Activated gamma-delta T cell treated with anti-CD3 and anti-CD28 coated beads, Interleukin-2, amount 50 U/mL, for 16 hours (primary cell): ENCODE measurements at places on chromosomes 2 and 18.

DNA sequence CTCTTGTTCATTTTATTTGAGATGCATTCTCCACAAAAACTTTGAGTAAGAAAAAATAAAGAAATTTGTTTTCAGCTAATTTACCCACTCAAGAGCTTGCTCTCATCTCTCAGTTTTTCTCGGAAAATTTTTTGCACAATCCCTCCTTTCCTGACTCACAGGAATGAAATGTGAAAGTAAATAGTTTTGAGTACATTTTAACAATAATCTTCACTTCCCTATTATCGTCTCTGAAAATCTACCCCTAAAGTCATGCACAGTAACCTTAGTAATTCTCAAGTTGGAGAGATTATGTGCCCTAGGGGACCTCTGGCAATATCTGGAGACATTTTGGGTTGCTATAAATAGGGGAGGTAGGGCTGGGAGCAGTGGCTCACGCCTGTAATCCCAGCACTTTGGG, 2.6 kb downstream of the CYB5A start:
- no peak for DNase-seq

- DNase-seq = no peak
Observed at GRCh38 chr2:236262238-236262637, 2.0 kb downstream of the ASB18 start.

- DNase-seq = no peak
Observed at GRCh38 chr2:215136669-215137328, 1.6 kb downstream of the ABCA12 start.

DNA sequence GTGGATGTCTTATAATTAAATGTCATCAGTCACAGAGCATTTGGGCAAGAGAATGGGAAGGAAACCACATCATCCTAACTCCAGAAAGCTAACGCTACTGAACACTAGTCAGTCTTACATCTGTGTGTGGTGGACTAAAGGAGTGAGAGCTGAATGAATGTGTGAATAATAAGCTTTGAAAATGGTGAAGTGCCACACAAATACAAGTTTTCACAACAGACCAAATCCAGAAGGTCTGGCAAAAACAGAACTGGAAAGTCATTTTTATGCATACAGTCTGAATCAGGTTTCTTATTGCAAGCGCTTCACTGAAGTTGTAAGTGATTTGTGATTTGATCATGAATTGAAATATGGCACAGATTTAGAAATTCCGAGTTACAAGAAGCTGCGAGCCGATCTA, 175.7 kb downstream of the ZNF516 start:
- DNase-seq = no peak

DNA sequence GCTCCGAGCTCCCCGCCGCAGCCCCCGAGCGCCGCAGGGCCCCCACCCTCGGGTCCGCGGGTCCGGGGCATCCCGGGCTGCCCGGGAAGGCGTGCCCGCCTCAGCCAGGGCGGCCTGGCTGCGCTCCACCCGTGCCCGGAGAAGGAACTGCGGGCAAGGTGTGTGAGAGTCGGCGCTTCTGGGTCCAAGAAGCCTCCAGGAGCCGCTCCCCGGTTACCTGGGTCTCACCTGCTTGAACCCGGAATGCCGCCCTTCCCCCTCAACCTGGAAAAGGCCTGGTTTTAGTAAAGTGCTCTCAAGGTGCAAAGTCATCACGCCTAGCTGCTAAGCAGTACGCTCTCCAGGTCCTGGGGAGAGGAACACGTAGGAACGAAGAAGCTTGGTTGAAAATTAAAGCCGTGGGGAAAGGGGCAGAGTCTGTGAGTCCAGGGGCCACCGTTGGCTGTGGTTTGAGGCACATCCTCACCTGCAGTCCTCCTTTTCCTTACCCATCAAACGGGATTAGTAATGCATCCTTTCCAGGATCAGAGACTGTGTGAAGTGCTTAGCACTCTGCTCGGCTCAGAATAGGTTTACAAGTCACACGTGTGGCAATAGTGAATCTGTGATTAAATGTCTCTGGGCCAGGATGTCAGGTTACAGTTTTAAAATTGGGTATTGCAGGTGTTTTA, 1.2 kb downstream of the ASAP2 start:
- no peak for DNase-seq

- peak; percentile 9 for DNase-seq
Observed at GRCh38 chr2:176491172-176491904, 222.1 kb downstream of the MTX2 start.

DNA sequence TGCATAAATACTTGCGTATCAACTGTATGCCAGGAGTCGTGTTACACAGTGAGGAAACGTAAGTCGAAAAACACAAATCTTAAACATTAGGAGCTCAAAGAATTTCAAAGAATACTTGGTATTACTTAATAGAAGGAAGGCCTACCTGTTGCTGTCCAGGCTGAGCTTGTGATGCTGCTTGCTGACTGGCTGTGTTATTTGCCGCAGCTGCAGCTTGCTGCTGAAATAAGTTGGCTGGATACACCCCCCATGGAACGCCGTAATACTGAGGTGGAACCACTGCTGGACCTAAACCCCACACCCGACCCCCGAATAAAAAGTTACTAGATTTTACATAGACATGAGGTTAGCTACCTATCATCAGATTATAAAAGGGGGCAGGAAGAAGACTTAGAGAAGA, 56.4 kb downstream of the PUM2 start:
- DNase-seq = no peak

DNA sequence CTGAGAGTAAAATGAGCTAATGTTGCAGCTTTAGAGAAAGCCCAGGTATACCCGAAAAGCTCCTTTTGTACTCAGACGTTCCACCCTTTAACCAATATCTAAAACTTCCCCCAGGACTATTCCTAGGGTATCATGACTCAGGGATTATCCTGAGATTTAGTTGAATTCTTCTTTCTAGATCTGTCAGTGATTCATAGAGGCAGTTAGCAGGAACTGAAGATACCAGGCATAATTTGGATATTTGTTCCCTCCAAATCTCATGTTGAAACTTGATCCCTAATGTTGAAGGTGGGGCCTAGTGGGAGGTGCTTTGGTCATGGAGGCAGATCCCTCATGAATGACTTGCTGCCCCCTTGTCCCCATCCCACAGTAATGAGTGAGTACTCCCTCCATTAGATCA, 161.2 kb upstream of the LRP1B start:
- no peak for DNase-seq

- DNase-seq = no peak
Observed at GRCh38 chr2:72757177-72757775, 68.6 kb downstream of the EXOC6B start.

DNA sequence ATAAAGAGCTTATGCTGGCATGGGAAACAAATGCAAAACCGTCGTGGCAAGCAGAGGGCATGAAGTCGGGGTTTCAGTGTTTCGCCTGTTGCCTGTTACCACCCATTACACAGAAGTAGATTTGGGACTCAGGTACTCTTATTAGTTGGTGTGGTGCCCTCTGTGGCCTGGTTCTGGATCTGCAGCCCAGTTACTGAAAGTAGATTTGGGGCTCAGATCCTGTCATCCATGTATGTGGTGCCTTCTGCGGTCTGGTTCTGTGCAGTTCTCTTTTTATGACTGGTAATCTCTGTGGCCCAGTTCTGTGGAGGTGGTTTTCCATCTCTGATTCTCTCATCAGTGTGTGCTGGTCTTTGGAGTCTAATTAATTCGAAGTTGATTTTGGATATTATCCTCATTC, 45.2 kb downstream of the ADNP2 start:
- no peak for DNase-seq

- no peak for DNase-seq
Observed at GRCh38 chr2:104428155-104428554, 425.8 kb upstream of the POU3F3 start.

DNA sequence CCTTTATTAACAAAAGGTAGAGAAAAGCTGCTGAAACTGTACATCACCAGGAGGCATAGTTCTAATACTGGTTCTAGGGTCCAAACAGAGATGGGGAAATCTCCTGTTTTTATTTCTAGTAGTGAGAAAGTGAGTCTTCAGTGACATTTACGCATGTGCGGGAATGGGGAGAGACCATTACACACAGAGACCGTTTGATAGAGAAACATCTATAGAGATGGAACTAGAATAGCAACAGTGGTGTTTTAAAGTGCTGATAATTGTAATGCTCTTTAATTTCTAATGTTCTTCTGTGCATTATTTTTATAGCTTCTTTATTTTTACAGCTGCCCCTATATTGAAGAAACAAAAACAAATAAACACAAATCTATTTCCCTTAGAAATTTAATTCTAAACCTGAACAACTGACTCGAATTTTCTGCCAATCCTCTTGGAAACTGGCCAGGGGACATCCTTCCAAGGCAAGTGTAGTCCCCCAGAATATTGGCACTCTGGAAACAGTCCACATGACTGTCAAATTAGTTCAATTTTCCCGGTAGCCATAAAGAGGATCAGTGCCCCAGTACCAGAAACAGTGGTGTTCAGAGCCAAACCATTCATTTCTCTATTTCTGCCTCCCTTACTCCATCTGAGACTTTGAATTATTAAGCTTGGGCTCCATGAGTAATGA, 260.9 kb downstream of the ICOS start:
- DNase-seq = no peak

GRCh38 chr2:210230984-210231383, 5.7 kb upstream of the ACADL start:
- no peak for DNase-seq

GRCh38 chr18:79578396-79579260, 101.0 kb upstream of the CTDP1 start:
- no peak for DNase-seq

- no peak for DNase-seq
Observed at GRCh38 chr2:184597571-184597991, 748 bp upstream of the ZNF804A start.

DNA sequence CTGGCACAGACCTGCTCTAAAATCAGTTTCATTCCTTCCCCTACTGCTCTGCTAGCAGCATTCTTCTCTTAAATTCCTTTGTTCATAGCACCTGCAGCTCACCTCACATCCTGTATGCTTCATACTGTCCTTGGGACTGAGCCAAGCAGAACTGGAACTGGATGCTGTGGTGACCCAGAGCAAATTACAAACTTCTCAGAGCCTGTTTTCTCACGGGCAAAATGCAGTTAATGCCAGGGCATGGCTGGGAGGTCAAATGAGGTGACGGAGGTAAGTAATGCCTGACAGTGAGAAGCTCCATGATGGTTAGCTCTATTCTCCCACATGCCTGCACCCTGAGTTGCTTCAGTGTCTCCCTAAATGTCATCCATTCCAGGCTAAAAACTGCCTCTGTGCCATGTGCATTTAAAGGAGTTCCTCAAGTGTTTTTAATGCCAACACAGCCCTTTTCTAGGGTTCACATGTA, 29.7 kb downstream of the C2orf42 start:
- DNase-seq = no peak

- no peak for DNase-seq
Observed at GRCh38 chr2:209426432-209426831, 2.6 kb downstream of the MAP2 start.

GRCh38 chr2:195410074-195410671, 246.9 kb upstream of the SLC39A10 start:
- no peak for DNase-seq

GRCh38 chr18:26418225-26418624, 130.1 kb downstream of the KCTD1 start:
- DNase-seq = no peak

- no peak for DNase-seq
Observed at GRCh38 chr18:25630682-25631081, 278.7 kb upstream of the ZNF521 start.

- DNase-seq = no peak
Observed at GRCh38 chr2:220153118-220153517, 525.7 kb downstream of the SLC4A3 start.

GRCh38 chr2:62459106-62459505, 46.9 kb downstream of the TMEM17 start:
- no peak for DNase-seq

DNA sequence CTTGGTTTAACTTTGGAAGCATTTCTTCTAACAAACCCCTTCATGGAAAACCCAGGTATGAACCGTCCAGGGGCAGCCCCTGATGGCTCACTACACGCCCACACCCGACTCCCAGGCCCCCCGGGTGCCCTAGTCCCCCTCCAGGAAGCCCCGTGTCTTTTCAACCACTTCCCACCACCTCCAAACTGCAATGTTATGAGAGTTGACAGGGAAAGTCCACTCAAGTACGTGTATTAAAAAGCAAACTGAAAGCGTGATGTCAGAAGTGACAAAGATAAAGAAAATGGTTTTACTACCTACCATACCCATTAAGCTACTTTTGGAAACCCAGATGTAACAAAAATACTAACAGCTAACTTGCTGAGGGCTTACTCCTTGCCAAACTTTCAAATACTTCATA, 51.5 kb downstream of the L3MBTL4 start:
- DNase-seq = peak; percentile 5

DNA sequence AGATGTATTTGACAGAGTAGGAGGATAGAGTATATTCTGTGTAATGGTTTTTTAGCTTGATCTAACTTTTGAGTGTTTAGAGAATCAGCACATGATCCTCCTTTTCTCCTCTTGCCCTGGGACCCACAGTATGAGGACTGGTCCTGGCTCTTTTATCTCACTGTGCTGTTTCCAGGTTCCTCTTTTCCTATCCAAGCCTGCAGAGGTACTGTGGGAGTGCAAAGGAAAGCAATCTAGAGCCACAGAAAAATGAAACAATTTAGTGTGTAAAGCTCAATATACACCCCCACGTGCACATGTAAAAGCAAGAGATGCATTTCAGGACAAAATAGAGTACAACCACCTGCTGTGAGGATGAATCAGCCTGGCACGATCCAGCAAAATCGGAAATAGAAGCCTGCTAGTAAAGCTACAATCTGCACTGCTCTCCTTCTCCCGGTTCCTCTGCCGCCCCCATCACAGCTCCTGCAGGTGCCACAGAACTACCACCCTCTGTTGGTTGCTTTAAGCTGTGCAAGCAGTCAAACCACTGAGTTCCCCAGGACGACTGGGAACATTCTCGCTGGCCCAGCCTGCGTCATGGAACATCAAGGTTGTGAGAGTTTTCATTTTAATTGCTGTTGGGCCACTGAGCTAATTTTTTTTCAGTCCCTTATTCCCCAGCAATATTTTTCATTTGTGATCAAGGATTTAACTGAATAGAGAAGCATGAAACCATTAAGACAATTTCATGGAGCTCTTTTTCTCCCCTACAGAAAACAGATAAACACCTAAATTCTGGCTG, 47.8 kb upstream of the MAPRE3 start:
- DNase-seq = no peak

GRCh38 chr2:196249860-196250259, 78.5 kb upstream of the STK17B start:
- no peak for DNase-seq

DNA sequence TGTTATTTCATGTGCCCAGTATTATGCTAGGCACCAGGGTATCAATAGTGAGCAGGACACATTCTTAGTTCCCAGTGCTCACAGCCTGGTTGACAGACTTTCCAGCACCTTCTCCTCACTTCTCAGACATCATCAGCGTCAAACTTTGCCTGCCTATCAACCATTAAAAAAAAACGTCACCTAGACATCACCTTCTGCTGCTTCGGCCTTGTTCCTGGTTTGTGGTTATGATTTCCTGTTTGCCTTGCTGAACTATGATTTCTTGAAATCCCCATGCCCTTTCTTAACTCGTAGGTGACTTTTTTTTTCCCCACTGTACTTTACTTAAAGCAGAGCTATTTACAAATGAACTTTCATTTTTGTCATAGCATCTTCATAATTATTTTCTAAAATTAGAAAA, 60.4 kb upstream of the NABP1 start:
- peak; percentile 33 for DNase-seq
